Sigmoid colon (tissue), 7 donors: ENCODE measurements at places on chromosomes 1 and 21. TPM values are rescaled to one million over a fixed set of nuclear protein-coding genes. Genes with fewer than 3 reads are reported as not detected.
A peak's percentile ranks its signal among the peaks of the same experiment; 100 is the strongest.

- no peak for DNase-seq
- H3K4me1 ChIP-seq: no peaks in the 10 kb centered on the region
- H3K27ac ChIP-seq: no peak overlapping the region
- no peaks in the 10 kb centered on the region for H3K36me3 ChIP-seq
- H3K4me3 ChIP-seq: no peak overlapping the region
Measured at GRCh38 chr1:100883963-100884362, 10.7 kb downstream of the EXTL2 start.

The MAP1LC3C gene
- total RNA-seq: not detected

DNA sequence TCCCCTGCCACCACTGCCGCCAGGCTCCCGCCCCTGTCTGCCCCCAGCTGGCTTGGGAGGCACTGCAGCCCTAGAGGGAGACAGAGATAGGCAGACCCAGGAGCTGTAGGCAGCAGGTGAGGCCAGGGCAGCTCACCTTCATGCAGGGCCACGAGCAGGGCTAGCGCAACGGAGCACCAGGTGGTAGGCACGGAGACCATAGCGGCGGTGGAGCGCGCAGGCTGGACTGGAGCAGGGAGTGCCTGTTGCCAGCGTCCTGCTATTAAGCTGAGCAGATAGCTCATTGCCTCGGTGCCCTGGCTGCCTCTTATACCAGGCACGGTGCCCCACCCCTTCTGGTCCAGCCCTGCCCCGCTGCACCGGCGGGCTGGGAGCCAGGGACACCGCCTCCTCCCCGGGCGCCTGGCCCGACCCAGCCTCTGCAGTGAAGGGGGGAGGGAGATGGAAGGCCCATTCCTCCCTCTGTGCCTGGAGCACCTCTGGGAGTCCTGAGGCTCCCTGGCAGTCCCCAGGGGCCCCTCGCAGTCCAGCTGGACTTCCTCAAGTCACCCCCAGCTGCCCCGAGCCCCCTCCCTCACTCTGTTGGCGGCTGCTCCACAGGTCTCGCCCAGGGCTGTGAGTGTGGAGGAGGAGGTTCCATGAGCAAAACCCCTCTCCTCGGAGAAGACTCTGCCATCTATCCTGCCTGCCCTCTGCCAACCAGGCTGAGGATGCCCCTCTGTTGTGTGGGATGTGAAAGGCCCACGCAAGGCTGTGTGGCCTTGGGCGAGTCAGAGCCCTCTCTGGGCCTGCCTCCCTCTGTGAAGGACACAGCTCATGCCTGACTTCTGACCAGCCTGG lies at the start of gene EDN2:
TSS of gene EDN2 (minus strand) at position 282 of the 840 bp plus-strand sequence. CDS start at position 200, 82 bp downstream.
- H3K27ac ChIP-seq: peak within 1 kb of the TSS; percentile 81
- peak; percentile 84 for DNase-seq
- no peaks in the 10 kb centered on the region for H3K27me3 ChIP-seq
- H3K4me3 ChIP-seq: no peak within 1 kb of the TSS
- peaks cover 71% of the 10 kb centered on the region for H3K4me1 ChIP-seq
- no peaks in the 10 kb centered on the region for H3K36me3 ChIP-seq

DNA sequence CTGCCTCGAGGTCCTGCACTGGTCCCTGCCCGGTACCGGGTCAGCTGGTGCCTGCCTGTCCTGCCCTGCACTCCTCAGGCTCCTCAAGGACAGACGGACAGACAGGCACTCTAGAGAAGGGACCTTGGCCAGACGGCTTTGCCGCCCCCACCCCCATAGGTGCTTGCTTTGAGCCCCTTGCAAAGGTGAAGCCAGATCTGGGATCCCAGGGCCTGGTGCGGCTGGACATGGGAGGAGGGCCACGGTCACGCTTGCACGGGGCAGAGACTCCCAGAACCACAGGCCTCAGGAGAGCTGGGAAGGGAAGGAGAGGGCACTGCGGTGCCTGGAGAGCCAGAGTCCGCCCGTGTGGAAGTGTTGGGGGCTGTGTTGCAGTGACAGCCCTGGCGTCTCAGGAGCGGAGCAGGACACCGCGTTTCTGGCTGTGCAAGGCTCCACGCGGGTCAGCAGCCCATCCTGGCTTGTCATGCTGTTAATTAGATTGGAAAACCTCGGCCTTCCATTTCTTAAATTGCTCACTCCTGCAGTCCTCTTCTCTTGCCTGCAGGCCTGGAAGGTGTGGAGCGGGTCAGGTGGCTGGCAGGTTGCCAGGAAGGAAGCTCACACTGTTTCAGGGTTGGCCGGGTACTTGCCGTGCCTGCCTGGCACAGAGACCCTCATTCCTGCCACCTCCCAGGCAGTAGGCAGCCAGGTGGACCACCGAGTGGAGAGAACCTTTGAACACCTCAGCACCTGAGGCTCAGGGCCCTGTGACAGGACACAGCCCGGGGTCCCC lies 16.3 kb downstream of the COL18A1 start:
- H3K27ac ChIP-seq: no peak overlapping the region
- H3K4me3 ChIP-seq: no peak overlapping the region
- no peaks in the 10 kb centered on the region for H3K27me3 ChIP-seq
- H3K36me3 ChIP-seq: no peaks in the 10 kb centered on the region
- H3K4me1 ChIP-seq: peaks cover 19% of the 10 kb centered on the region
- DNase-seq: peak; percentile 68
